Left lung (tissue), 14 donors: ENCODE measurements at places on chromosomes 1 and 21. TPM values are rescaled to one million over a fixed set of nuclear protein-coding genes. Genes with fewer than 3 reads are reported as not detected.

- no peaks in the 10 kb centered on the region for H3K36me3 ChIP-seq
- DNase-seq: peak; percentile 52
- H3K27ac ChIP-seq: no peak within 1 kb of the TSS
- peaks cover 100% of the 10 kb centered on the region for H3K27me3 ChIP-seq
- peak within 1 kb of the TSS; percentile 28 for H3K4me3 ChIP-seq
Measured at GRCh38 chr1:34164771-34165391, at the start of gene CSMD2. TSS of gene CSMD2 (minus strand) at chr1:34165230. CDS start at chr1:34165097, 133 bp downstream.

- H3K4me3 ChIP-seq: no peak overlapping the region
- H3K27ac ChIP-seq: no peak overlapping the region
- no peaks in the 10 kb centered on the region for H3K4me1 ChIP-seq
- no peaks in the 10 kb centered on the region for H3K27me3 ChIP-seq
- no peak for DNase-seq
Measured at GRCh38 chr1:75265792-75266191, 131.6 kb downstream of the LHX8 start.

Gene E2F2
- total RNA-seq: 3.2 TPM

DNA sequence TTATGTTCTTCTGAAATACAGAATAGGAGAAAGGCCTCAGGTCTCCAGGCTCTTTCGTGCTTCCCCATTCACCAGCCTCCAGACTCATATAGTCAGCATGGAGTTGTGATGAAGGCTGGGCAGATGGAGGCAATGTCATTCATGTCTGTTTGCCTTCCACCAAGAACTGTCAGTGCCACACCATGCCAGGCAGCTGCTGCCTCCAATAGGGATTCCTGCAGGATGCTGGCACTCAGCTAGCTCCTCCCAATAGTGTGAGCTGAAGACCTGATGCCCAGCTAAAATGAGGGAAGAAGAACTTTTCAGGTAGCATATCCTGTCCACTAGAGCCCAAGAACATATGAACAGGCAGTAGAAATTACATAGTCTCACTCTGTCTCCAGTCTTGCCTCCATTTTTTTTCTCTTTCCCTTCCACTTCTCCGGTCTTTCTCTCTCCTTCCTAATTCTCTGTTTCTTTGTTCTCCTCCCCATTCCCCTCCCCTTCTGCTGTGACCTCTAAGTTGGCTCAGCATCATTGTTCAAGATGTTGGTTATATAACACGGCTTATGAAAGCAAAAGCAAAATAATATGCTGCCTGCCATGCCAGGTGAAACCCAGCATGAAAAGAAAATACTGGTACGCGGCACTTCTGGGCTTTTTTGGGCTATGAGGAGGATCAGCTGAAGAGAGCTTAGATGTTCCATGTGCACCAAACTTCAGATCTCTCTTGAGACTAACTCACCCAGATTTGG, 17.3 kb downstream of the GLUL start:
- H3K27me3 ChIP-seq: no peaks in the 10 kb centered on the region
- DNase-seq: no peak
- H3K4me3 ChIP-seq: no peak overlapping the region

Gene RXFP4
- total RNA-seq: not detected

DNA sequence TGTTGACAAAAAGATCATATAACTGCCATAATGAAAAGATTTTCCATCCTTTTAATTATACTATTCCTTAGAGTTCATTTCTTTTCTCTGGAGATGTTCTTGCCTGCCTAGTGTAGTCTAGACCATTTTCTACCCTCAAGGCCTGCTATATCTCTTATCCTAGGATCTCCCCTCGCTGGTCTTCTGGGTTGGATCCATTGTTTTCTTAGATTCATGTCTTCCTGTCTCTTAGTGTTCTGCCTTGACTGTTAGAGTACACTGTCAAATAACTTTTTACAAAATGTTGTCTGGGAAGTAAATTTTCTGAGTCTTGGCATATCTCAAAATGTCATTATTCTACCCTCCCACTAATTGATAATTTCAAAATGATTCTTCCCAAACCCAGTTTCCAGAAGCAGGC, 66.6 kb downstream of the TRAF5 start:
- no peak overlapping the region for H3K4me3 ChIP-seq
- H3K36me3 ChIP-seq: no peaks in the 10 kb centered on the region
- no peak overlapping the region for H3K27ac ChIP-seq
- no peak for DNase-seq

Gene ERG
- 27.6 TPM for total RNA-seq

DNA sequence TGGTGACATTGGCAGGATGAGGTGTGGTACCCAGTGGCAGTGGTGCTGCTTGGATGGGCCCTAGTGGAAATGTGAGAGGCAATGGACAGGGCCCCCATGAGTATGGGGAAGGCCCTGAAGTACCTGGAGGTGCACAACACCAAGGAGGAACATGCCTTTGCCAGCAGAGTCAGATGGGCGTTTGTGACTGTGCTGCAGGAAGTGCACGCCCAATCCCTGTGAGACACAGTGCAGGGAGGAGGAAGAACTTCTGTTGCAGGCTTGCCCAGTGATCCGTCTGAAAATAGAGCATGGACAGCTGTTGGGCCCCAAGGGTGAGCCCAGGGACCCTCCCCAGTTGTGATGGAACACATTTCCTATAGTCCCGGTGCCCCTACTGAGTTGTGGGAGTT, 42.7 kb downstream of the GJA5 start:
- H3K36me3 ChIP-seq: no peaks in the 10 kb centered on the region
- H3K4me1 ChIP-seq: no peaks in the 10 kb centered on the region
- H3K4me3 ChIP-seq: no peak overlapping the region

Gene CA6
- not detected for total RNA-seq

GRCh38 chr1:1432274-1432950, 3.1 kb upstream of the VWA1 start:
- H3K27me3 ChIP-seq: peaks cover 86% of the 10 kb centered on the region
- H3K4me3 ChIP-seq: no peak overlapping the region
- peaks cover 47% of the 10 kb centered on the region for H3K4me1 ChIP-seq
- H3K27ac ChIP-seq: peak overlapping the region; percentile 91

Gene SH3BP5L
- total RNA-seq: 24.0 TPM

DNA sequence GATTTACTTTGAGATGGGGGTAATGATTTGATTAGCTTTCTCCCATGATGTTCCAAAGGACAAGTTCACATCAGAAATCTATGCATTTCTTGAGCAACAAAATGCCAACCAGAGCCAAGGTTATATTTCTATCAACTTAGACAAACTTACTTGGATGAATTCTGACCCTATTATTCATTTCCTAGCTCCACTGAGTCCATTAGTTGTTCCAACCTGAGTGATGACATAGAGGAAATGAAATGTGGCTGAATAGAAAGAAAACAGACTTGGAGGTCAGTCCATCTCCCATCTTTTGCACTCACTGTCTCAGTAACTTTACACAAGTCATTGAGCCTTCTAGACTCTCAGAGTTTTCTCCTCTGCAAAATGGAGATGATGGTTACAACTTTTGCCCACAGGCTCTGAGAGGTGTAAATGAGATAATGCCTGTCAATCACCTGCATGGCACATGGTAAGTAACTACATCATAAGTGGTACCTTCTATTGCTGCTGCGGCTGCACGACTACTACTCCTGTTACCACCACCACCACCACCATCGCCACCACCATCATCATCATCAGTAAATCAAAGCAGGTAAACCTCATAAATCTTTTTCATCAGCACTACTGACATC, 98.2 kb downstream of the PTPN14 start:
- DNase-seq: no peak
- no peaks in the 10 kb centered on the region for H3K36me3 ChIP-seq
- H3K27ac ChIP-seq: no peak overlapping the region
- H3K27me3 ChIP-seq: no peaks in the 10 kb centered on the region

GRCh38 chr1:150516050-150516591, 569 bp downstream of the FALEC start:
- H3K27me3 ChIP-seq: no peaks in the 10 kb centered on the region
- H3K4me1 ChIP-seq: peaks cover 18% of the 10 kb centered on the region
- H3K4me3 ChIP-seq: peak overlapping the region; percentile 57
- H3K36me3 ChIP-seq: no peaks in the 10 kb centered on the region
- peak overlapping the region; percentile 75 for H3K27ac ChIP-seq

- H3K4me3 ChIP-seq: no peak overlapping the region
- no peak overlapping the region for H3K27ac ChIP-seq
- H3K4me1 ChIP-seq: no peaks in the 10 kb centered on the region
- H3K36me3 ChIP-seq: no peaks in the 10 kb centered on the region
- DNase-seq: no peak
Measured at GRCh38 chr1:218702775-218703174, 357.6 kb downstream of the TGFB2 start.

- no peak overlapping the region for H3K4me3 ChIP-seq
- H3K27me3 ChIP-seq: no peaks in the 10 kb centered on the region
- peaks cover 7% of the 10 kb centered on the region for H3K4me1 ChIP-seq
Measured at GRCh38 chr1:98369463-98369862, 292.1 kb upstream of the SNX7 start.
